HS-5 (cell line): ENCODE measurements at places on chromosomes 1 and 21.

GRCh38 chr1:15336866-15337265, 72.8 kb upstream of the EFHD2 start:
- no peak for DNase-seq

GRCh38 chr1:220370041-220370700, 97.9 kb upstream of the RAB3GAP2 start:
- peak; percentile 84 for DNase-seq

DNA sequence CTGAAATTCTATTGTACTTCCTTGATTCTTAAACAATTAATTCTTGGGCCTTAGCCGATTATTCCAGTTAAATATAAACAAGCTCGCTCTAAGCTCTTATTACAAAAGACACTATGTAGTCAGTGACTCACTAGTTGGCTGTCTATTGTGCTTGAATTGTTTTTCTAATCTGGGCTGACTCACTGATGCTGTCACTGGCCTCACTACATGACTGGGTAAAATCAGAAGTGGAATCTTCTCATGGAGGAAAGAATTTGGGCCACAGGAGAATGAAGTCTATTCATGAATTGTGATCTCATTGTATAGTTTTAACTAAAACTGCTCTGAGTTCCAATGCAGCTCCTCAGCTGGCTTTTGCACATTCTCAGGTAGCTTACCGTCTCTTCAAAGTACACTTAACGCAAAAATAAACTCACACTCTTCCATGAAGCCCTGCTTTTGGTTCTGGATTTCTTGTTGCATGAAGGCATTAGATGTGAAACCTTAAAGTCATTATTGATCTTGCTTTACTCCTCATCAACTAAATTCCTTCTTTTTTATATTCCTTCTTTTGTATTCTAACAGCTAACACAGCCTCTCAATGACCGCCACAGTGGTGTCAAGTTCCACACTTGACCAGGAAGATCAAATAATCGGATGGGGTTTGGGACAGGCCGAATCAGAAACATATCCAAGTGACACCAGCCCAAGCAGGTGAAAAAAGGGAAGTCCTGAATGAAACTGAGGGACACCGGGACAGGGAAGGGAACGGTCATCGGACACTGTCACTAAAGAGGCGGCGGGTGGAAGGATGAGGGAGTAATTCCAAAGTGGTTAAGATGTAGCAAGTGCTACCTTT, 80.9 kb upstream of the LBR start:
- peak; percentile 88 for DNase-seq

GRCh38 chr1:22228505-22228911, 85.6 kb upstream of the WNT4 start:
- DNase-seq, result no peak

DNA sequence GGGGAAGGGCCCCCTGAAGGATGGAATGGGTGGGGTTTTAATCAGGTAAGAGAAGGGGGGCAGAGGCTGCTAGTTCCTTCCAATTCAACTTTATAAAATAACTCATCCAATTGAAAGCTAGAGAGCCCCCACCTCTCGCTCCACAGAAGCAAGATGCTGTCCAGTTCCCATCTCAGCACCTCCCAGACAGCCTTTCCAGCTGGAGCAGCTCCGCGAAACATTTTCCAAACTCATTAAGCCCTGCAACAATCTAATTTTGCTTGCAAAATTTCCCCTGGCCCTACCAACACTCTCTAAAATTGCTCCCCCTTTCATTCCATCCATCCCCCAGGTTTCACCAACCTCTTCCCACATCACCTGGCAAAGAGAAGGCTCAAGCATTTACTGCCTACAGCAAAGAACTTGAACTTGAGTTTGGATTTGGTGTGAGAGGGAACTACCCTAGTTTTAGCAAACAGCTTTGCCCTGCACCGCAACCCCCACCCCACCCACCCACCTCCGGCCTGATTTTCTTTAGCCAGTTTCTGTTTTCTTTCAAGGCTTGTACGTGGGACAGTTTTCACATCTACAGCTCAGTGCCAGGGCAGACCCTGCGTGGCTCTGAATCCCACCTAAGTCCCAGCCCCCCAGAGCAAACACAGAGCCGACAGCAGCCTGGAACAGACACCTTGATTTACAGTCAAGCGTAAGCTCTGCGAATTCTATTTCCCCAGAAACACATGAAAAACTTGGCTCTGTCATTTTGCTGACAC, 46.7 kb downstream of the SYF2 start:
- DNase-seq, result no peak

- DNase-seq, result no peak
These were observed 55.0 kb upstream of the PTGFRN start for GRCh38 chr1:116854716-116855115.

DNA sequence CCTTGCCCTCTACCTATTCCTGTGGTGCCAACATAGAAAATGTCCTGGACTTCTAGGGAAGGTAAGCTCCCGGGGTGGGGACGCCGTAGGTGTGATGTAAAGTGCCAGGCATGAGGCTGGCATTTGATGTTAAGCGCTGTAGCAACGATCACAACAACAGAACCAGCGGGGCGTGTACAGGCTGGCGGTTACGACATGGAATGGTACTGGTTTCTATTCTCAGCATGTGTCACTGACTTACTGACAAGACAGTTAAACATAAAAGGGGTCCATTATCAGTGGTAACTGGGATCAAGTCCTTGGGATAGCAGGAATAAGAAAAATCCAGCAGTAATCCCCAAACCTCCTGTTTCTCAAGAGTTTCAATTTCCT, 58.9 kb downstream of the TGFBR3 start:
- no peak for DNase-seq
